ENCODE measurements at places on chromosomes 2 and 18.

DNA sequence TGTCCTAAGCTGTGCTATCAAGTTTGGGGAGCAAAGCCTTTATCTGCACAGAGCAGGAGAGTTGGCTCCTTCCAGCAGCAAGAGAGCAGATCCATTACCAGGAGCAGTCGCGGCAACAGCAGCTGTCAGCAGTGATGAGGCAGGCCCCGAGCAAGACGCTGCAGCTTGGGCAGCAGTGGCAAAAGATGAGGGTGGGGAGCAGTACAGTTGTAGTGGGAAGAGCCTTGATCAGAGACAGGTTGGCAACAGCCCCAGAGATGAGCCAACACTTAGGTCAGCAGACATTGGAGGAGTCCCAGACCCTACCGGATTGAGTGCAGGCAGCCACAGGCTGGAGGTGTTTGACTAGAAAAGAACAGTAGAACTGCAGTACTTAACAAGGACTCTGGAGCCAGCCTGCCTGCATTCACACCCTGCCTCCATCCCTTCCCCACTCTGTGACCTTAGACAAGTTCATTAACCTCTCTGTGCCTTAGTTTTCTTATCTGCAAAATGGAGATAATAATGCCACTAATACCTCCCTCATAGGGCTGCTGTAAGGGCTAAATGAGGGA, 117.1 kb upstream of the SERTAD2 start:
- DNase-seq, result peak; percentile 91

DNA sequence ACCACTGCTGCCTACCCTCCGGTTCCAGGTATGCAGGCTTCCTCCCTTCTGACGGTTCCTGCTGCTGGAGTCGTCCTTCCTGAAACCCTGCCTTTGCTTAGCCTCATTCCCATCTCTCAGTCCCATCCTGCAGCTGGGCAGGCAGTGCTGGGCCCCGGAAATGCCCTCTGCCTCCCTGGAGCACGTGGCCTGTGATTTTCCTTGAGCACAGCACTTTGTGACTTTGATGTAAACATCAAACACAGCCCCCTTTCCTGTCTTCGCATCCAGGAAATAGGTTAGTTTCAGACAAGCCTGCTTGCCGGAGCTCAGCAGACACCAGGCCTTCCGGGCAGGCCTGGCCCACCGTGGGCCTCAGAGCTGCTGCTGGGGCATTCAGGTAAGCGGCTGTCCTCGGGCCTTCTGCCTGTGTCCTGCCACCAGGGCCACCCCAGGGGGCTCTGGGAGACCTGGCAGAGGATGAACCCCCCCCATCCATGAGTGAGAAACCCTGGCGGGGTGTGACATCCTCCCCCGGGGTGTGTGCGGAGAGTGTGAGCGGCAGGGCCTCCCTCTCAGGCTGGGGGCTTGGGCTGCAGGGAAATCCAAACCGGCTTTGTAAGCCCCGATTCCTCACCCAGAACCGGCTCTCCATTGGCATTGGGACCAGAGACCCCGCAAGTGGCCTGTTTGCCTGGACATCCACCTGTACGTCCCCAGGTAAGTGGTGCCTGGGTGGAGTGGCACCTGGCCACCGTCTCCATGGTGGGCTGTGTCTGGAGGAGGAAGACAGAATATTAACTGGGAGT, at the start of gene ZAP70:
TSS of gene ZAP70 (plus strand) at position 281 of the 788 bp plus-strand sequence. CDS start 10,461 bp downstream, outside the sequence.
- no peak for DNase-seq

- DNase-seq, result no peak
Observed at GRCh38 chr2:134982603-134983002, 64.0 kb downstream of the CCNT2 start.

DNA sequence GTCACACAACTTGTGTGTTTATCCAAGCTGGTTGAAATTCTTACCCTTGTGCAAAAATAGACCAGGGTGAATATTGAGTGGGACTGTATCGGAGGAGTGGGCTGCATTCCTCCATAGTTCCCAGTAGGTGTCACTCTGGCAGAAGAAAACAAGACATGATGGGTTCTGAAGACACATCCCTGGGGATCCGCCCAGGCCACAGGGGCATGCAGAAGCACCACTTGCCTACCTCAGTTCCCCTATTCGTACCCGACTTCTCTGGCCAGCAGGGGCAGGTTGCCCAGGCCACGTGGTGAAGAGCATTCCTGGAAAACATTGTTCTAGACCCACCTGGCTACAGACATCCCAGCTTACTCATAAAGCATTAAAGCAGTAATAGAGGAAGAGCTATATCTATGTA, 168.2 kb downstream of the FAM210A start:
- peak; percentile 64 for DNase-seq

DNA sequence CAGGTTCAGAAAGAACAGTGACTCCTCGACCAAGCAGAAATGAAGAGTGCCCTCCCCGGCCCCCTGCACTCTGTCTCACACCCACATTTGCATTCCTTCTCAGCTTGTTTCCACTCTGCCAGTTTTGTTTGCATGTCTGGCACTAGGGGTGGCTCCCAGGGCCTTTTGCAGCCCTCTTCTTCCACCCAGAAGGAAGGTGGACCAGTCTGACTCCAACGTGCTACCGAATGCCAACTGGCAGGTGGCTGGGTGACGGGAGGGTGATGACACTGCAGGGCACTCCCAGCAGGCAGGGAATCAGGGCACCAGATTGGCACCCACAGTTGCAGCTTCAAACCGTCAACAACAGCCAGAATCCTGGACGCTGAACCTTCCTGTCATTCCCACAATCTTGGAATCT, 371.1 kb downstream of the TXNL1 start:
- DNase-seq, result no peak

GRCh38 chr18:54269893-54270844, 852 bp downstream of the POLI start:
- DNase-seq, result peak; percentile 35

GRCh38 chr2:65292461-65293011, 64.9 kb downstream of the ACTR2 start:
- no peak for DNase-seq

- DNase-seq, result peak; percentile 55
Observed at GRCh38 chr18:67217551-67218166, 298.9 kb downstream of the DSEL start.

- no peak for DNase-seq
Observed at GRCh38 chr2:107556038-107556627, 270.6 kb upstream of the RGPD4 start.

GRCh38 chr2:67159929-67160328, 237.2 kb upstream of the ETAA1 start:
- DNase-seq, result no peak

- no peak for DNase-seq
Observed at GRCh38 chr2:78861546-78861945, 164.0 kb upstream of the REG3G start.

DNA sequence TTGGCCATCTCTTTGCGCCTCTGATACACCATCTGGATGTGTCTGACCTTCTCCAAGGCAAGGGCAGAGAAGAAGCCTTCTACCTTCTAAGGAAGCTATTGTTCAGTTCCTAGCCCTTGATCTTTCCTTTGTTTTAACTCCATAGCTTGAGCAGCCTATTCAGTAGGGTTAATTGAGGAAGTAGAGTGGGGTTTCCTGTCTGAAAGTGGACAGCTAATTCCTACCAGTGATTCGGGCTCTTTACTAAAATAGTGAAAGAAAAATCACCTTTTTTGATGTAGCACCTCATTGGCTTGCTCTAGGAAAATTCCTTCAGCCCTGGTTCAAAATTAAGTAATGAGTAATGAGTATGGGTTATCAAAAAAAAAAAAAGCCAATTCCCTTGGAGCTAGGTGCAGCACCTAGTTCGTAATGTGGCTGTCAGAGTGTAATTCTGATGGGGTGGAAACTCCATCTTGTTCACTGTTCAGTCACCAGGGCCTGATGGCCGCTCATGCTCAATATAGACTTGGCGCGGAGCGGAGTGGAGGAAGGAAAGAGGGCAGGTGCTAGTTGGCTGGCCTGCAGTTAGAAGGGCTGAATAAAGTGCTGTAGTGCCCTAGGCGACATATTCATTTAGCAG, 2.9 kb upstream of the MGAT5 start:
- no peak for DNase-seq

- DNase-seq, result no peak
Observed at GRCh38 chr2:134132490-134132857, 121.4 kb upstream of the MGAT5 start.

DNA sequence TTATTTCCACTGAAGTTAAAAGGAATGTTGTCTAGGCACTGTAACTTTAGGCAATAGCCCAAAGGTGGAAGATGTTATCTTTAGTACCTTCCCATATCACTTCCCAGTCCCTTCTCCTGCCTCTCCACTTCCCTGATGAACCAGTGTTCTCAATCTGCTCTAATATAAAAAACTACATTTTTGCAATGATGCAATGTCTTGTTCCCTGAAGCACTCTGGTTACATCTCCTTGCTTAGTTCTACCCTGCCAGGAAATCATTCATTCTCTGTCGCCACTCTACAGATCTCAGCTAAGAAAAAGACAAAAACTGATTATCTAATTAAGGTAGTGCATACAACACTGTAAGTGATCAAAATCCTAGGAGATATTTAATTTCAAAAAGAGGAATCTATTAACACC, 71.3 kb downstream of the BAZ2B start:
- no peak for DNase-seq

- no peak for DNase-seq
Observed at GRCh38 chr18:44518666-44519065, 162.0 kb upstream of the SETBP1 start.

DNA sequence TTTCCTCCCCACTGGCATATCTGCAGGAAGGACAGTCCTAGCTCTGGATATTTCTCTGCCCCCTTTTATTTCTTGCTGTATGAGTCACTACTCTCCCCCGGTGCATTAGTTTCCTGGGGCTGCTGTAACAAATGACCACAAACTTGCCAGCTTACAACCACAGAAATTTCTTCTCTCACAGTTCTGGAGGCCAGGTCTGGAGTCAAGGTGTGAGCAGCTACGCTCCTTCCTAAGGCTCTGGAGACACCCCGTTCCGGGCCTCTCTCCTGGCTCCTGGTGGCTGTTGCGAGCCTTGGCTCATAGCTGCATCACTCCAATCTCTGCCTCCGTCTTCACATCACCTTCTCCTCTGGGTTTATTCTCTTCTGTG, 34.1 kb downstream of the PTPRM start:
- peak; percentile 49 for DNase-seq

GRCh38 chr2:121716126-121716525, 20.5 kb downstream of the NIFK start:
- DNase-seq, result no peak
